ENCODE measurements at places on chromosomes 2 and 18.

DNA sequence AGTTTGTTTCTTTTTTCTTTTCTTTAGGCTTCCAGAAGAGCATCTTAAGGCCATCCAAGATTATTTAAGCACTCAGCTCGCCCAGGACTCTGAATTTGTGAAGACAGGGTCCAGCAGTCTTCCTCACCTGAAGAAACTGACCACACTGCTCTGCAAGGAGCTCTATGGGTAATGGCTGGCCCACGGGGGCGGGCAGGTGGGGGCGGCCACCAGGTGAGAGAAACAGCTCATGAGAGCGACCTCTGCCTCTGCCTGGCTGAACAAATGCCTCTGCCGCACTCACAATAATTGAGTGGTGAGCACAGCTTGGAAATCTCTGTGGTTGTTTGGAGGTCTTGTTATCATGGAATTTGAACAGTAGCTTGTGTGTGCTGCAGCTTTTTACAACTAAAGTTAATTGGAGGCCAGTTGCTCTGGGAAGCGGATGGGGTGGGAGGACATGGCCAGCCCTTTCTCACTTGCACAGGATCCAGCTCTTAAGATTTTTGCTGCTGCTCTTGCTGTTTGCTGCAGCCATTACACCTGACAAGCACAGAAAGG is 70.4 kb downstream of the INPP5D start:
- no peak for DNase-seq

DNA sequence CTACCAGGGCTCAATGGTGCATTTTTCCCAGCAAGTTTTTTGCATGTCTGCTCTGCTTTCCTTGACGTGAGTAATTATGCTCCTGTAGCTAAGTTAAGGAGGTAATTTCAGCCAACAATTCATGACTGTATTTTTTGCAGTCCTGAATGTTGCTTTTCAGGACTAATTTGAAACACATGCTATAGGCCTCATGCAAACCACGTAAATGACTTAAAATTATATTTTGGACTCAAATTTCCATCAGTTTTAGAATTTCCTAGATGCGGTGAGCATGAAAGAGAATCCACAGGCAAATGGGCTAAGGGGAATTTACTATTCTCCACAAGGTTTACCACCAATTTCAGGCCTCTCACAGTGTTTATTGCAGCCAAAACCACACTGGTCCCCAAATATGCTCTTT is 589.9 kb upstream of the LRRTM1 start:
- DNase-seq = no peak

DNA sequence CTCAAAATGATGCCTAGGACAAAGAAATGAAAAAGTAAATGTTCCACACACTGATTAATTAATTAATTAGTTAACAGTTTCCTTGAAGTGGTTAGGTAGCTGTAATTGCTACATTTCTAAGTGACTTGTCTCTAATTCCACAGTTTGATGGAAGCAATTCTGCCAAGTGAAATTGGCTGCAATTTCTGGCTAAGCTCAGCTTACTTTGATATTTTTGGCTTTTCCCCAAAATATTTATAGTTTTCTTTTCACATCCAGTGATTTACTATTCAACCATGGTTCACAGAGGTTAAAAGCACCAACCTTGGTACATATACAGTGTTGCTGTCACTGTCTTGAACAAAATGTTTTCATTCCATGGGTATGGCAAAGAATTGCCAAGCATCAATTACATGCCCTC is 459.5 kb upstream of the CDH20 start:
- DNase-seq = no peak

- DNase-seq = peak; percentile 2
Measured at GRCh38 chr2:238466243-238466756, 39.6 kb downstream of the ASB1 start.

DNA sequence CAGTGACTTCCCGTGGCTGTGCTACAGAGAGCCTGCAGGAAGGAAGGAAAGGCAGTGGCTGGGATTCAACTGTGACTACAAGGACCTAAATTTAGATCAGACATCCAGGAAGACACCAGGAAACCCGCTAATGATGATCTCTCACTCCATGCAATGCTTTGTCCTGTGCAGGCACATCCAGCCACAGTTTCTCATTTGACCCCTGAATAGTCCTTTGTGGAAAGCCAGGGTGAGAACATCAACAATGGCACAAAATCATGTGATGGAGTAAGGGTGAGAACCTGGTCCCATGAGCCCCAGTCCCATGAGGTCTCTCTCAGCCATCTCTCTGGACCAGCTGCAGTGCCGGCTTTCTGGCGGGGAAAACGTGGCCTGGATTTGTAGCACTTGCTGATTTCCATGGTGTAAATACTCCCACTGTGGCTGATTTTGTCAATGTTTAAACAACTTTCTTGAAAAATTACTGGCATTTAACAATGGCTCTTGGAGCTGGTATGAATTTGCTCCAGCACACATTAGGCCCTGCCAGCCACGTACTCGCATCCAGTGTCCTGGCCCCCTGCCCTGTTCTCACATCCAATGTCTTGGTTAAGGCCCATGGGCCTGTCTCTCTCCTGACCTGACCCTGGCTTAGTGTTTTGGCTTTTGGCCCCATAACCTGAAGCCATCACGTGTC is 159.0 kb upstream of the HAAO start:
- DNase-seq = no peak

DNA sequence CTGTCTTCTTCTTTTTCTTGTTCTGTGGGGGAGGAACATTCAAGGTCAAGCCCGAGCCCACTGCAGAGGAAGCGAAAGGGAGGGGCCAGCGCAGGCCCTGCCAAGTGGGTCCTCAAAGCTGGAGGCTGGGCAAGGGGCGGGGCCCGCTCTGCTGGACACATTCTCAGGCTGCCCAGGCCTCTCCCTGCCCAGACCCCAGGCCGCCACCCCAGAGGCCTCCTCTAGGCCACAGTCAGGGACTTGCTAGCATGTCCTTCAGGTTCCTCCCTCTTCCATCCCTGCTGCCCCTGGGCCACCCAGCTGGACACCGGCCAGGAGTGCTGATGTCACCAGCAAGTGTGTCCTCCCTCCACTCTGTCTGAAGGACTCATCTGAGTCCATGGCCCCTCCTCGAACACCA is 44.1 kb downstream of the KIF1A start:
- no peak for DNase-seq

- DNase-seq = no peak
Measured at GRCh38 chr2:42967959-42968674, 175.7 kb upstream of the HAAO start.

GRCh38 chr2:216108310-216108966 is 710 bp upstream of the XRCC5 start:
- no peak for DNase-seq

DNA sequence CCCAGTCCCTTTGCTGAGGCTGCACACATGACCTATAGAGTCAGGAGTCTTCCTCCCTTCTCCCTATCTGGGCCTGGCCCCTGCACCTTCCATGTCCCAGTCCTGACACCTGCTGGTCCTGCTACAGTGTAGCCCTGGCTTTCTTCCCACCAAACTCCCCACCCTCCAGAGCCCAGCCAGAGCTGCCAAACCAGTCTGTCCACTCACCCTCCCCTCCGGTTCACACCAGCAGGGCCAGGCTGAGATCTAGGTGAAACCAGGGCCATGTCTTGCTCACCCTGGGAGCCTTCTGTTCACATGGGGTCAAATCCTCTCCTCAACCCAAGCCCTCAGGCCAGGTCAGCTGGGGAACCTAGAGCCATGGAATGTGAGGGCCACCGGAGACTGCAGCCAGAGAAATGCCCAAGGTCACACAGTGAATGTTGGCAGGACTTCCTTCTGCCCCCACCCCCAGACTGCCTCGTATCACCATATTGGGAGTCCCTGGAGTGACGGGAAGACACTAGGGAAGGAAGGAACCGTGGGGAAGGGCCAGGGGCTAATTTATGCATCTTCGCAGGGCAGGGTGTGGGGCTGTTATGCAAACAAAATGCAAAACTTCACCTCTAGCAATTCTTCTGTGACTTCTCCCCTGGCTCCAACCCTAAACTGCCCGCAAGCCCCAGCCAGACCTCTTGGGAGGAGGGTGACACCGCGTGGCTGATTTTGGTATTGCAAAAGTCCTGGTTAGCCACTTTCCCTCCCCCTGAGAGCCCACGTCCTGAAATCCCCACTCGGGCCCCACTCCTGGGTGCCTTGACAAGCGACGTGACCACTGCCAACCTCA is 14.6 kb downstream of the TNS1 start:
- peak; percentile 80 for DNase-seq

DNA sequence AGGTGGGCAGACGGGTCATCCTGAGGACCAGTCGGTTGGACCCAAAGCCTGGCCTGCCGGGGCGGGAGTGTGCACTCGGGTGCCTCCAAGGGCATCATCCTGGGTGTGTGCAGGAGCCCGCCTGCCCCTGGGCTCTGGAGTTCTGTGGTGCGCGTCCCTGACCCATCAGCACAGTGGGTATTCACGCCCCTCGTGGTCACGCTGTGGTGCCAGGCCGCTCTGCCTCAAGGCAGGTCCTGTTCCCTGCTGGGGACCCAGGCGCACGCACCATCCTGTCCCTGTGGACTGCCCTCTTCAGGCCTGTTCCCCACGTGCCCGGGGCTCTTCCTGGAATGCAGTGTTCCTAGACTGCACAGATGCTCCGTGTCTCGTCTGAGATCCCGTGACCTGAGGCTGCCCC is 14.3 kb upstream of the D2HGDH start:
- no peak for DNase-seq

DNA sequence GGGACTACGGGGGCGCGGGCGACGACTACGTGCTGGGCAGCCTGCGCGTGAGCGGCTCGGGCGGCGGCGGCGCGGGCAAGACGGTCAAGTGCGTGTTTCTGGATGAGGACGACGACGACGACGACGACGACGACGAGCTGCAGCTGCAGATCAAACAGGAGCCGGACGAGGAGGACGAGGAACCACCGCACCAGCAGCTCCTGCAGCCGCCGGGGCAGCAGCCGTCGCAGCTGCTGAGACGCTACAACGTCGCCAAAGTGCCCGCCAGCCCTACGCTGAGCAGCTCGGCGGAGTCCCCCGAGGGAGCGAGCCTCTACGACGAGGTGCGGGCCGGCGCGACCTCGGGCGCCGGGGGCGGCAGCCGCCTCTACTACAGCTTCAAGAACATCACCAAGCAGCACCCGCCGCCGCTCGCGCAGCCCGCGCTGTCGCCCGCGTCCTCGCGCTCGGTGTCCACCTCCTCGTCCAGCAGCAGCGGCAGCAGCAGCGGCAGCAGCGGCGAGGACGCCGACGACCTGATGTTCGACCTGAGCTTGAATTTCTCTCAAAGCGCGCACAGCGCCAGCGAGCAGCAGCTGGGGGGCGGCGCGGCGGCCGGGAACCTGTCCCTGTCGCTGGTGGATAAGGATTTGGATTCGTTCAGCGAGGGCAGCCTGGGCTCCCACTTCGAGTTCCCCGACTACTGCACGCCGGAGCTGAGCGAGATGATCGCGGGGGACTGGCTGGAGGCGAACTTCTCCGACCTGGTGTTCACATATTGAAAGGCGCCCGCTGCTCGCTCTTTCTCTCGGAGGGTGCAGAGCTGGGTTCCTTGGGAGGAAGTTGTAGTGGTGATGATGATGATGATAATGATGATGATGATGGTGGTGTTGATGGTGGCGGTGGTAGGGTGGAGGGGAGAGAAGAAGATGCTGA is 1.4 kb downstream of the SOX11 start:
- no peak for DNase-seq

GRCh38 chr2:165746501-165746900 is 47.5 kb downstream of the GALNT3 start:
- DNase-seq = no peak

GRCh38 chr2:121038891-121039616 is 245.9 kb downstream of the TFCP2L1 start:
- DNase-seq = no peak

DNA sequence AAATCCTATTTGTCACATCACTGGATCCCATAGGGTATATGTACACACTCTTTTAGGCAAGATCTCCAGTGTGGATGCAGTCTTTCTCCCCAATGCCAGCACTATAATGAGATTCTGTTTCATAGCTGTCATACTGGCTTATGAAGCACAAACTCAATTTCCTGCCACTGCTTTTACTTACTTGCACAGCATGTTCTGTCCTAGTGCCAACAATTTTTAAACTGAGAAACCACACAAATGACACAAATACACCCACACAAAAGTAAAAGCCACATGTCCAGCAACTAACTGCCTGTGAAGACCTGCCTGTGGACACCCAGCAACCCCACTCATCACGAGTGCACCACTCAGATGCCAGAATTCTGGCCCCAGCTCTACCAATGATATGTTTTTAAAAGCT is 29.6 kb upstream of the RNU4ATAC start:
- DNase-seq = no peak

GRCh38 chr18:35589546-35589945 is 8.0 kb downstream of the GALNT1 start:
- DNase-seq = no peak

DNA sequence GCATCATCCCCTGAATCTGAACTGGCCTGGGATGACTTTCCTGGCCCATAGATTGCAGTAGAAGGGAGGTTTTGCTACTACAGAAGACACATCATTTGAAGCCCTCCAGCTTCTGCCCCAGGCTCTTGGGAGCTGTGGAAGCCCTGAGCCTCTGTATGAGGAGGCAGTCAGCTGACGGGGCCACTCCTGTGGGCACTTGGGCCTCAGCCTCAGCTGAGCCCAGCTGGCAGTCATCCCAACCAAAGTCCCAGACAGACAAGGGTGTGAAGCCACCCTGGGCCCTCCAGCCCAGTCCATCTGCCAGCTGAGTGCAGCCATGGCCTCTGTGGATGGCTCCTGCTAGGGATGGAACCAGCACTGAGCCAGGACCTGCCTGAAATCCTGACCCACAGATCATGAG is 502.3 kb upstream of the HS6ST1 start:
- DNase-seq = no peak

GRCh38 chr2:23791030-23791429 is 135.9 kb downstream of the ATAD2B start:
- no peak for DNase-seq

GRCh38 chr2:100702438-100703109 is 117.4 kb upstream of the NPAS2 start:
- DNase-seq = no peak

DNA sequence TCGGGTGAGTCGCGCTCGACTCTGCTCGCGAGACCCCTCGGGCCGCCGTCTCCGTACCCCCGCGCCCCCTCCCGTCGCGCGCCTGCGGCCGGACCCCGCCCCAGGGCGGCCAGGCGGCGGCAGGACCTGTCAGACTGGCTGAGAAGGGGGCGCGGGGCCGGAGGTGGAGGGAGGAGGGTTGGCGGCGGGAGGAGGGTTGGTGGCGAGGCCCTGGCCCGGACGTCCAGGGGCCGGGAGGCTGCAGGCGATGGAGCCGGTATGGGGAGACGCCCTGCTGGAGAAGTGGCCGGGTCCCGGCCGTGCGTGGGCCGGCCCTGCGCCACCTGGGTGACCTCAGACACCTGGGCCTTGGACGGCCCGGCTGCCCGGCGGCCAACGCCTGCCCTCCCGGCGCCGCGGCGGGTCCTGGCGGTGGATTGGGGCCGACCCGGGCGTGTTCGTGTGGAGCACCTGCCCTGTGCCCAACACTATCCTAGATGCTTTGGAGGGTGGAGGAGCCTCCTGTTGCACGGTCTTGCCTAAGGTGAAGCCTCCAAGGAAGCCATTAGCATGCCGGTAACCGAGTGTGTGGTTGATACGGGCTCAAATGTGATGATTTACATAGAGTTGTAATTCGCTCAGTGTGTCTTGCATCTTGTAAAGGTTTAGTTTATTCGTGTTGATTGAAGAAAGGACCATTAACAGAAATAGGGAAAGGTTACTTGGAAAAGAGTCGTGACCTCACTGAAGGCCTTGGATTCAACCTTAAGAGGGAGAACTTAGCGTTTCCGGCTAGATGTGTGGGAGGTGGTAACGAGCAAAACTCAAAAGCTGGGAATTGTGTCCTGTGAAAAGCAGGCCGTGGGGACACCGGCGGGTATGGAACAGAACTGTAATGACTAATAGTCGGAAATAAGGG is 550 bp downstream of the MYL12B start:
- peak; percentile 46 for DNase-seq

- no peak for DNase-seq
Measured at GRCh38 chr2:30464544-30465170, 17.6 kb downstream of the LCLAT1 start.
